Hippocampal formation (tissue), 2 donors: ENCODE measurements at places on chromosomes 2 and 18.

DNA sequence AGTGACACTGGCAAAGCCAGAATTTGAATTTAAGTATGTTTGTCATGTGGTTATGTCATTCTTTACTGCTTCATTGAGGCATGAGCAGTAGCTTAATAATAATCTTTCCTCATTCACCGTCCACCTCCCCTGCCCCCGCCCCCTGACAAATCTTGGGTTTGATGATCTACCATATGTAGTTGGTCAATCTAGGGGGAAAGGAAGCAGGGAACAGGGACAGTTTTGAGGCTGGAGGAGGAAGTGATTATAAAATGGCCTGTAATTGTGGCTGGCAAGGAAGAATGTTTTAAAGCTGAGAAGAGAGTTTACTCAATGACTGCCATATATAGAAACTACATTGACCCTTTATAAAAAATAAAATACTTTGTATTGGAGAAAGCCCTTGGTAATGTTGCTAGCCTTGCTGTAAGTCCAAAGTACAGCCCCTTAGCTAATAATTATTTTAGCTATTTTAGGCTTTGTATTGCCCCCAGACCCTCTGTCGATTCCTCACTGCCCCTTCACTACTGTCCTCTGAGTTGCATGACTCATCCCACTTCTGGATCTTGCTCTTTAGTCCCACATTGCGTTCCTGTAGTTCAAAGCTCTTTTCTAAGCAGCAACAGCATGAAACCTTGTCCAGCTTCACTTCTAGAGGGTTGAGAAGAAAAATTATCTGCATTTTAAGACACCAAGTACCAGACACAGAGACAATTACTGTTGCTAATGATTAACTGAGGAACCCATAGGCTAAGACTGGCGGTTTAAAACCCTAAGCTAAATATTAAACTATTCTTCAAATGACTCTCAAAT is 38.4 kb downstream of the PELI1 start:
- no peak for DNase-seq

DNA sequence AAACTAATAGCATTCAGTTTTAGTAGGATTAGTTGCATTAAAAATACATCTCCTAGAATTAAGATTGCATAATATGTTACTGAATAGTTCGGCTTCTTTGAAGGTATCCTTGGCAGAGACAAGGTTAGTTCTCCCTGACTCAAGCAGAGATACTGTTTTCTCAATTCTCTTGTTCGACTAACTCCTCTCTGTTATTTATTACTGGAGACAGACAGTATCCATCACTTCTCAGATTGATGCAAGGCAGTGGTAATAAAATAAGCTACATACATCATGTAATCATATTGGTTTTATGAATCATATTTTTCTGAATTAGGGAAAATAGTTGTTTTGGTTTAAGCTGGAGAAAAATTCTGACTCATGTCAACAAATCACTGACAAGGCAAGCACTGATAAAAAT is 134.8 kb downstream of the SLC8A1 start:
- no peak for DNase-seq

DNA sequence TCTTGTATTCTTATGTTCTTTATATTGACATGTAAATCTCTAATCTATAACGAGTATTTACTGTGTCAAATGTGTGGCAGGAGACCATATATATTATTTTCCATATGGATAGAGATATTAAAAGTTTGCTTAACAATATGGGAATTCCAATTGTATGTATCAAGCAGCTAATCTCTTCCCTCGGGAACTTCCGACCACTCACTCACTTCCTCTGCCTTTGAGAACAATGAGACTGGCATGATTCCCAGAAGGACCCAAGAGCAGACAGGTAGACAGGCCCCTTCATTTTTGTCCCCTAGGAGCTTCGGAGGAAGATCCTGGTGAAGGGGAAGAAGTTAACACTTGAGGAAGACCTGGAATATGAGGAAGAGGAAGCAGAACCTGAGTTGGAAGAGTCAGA is 24.1 kb downstream of the PLCD4 start:
- no peak for DNase-seq

GRCh38 chr18:73784853-73785252 is 362.8 kb downstream of the FBXO15 start:
- DNase-seq: no peak

GRCh38 chr18:44541781-44542180 is 138.9 kb upstream of the SETBP1 start:
- DNase-seq: no peak

- DNase-seq: no peak
Measured at GRCh38 chr2:146916914-146917313, 927.9 kb upstream of the ACVR2A start.

GRCh38 chr2:68333931-68334330 is 14.2 kb upstream of the CNRIP1 start:
- no peak for DNase-seq

- DNase-seq: no peak
Measured at GRCh38 chr2:211854832-211855231, 683.8 kb downstream of the ERBB4 start.
